ENCODE measurements at places on chromosomes 2 and 18.

DNA sequence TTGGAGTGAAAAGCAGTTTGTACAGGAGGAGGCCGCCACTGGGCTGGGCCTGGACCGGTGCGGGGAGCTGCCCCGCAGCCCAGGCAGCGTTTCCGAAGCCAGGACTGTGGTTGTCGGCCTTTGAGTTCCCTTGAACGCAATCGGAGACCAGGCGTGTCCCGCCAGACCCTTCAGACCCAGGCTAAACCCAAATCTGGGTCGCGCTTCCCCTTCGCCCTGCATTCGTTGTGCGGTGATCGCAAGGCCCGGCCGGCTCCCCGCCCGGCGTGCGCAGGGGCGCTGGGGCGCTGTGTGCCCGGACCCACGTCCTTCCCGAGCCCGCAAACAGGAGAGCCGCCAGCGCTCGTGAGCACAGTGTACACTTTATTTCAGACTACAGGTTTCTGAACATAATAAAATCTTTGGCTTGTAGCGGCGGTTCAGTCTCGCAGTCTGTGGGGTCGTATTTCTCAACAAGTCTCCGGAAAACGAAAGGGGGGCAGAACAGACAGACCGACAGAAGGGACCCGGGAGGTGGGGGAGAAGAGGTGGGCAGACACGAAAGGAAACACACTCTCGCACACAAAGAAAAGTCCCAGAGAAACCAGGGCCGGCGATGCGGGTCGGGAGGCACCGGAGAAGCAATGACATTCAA is 5.5 kb downstream of the EN1 start:
- DNase-seq: no peak

DNA sequence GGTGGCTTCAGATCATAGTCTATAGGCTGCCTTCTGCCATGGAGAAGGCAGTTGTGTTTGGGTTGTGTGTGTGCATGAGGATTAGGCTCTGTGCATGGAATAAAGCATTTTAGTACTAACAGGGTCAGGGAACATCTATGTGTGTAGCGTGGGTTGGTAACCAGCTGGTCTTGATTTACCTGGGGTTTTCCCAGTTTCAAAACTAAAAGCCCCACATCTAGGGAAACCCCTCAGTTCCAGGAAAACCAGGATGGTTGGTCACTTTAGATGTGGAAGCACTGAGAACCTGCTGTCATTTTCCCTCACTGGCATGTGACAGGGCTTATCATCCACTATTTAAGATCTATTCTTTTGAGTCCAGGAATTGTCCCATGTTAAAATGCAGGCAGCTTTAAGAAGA is 116.3 kb downstream of the POLE4 start:
- DNase-seq: no peak

DNA sequence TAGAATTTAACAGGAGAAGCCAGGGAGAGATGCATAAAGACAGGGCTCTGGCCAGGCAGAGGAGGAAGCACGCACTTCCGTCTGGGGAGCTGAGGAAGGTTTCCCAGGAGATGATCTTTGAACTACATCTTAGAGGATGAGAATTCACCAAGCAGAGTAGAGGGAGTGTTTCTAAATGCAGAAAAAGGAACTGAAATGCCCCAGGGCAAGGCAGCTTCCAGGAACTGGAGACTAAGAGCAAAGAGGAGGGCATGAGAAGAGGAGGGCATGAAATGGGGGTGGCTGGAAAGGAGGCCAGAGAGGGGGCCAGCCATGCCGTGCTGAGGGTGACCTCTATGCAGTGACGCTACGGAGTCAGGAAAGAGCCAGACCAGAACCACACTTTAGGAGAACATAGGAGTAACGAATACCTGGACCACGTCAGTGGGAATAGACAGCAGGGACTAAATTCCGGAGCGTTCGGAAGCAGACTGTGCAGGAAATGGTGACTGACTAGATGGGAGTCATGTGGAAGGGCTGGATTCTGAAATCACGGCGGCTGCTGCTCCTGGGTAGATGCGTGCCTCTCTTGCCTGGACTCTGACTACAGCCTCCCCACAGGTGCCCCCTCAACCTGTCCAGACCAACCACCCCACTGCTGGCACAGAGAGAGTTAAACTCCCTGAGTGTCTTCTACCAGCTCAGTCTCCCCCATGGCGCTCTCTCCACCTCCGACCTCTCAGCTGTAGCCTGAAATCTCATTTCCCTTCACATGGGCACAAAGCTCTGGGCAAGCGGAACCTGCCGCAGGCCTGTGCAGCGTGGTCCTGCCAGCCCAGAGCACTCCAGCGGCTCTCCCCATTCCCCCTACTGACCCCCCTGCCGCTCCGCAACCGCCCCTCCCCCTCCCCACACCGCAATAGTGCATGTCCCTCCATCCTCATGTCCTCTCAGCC is 87.0 kb upstream of the RTN4 start:
- DNase-seq: no peak

DNA sequence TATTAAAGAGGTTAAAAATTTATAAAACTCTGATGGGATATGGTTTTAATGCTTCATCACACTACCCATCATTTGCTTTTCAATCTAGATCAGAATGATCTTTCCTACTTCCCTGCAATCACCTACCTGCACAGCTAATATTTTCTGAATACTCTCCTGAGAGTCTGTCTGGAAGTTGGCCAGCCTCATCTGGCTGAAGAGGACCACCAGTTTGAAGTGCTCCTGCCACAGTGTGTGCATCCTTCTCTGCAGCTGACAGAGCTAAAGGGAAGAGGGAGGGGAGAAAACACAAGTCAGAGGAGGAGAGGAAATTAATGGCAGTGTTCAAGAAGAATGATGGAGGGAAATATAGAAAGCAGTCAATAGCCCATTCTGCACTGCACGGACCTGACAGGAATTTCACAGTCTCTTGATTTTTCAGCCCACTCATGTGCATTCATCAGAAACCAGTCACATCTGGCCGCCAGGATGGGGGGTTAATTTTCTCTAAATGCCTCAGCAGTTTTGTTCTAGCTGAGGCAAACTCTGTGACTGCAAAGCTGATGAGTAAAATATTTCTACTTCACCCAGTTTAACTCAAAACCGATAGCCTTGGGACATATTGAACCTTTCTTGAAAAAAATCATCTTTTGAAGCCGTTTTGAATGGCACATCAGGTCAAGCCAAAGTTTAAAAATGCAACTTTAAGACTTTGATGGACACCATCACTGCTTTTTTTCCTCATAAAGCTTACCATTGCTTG is 201.8 kb upstream of the KLHL14 start:
- DNase-seq: no peak

- no peak for DNase-seq
Observed at GRCh38 chr2:105387225-105387624, 11.6 kb downstream of the FHL2 start.

DNA sequence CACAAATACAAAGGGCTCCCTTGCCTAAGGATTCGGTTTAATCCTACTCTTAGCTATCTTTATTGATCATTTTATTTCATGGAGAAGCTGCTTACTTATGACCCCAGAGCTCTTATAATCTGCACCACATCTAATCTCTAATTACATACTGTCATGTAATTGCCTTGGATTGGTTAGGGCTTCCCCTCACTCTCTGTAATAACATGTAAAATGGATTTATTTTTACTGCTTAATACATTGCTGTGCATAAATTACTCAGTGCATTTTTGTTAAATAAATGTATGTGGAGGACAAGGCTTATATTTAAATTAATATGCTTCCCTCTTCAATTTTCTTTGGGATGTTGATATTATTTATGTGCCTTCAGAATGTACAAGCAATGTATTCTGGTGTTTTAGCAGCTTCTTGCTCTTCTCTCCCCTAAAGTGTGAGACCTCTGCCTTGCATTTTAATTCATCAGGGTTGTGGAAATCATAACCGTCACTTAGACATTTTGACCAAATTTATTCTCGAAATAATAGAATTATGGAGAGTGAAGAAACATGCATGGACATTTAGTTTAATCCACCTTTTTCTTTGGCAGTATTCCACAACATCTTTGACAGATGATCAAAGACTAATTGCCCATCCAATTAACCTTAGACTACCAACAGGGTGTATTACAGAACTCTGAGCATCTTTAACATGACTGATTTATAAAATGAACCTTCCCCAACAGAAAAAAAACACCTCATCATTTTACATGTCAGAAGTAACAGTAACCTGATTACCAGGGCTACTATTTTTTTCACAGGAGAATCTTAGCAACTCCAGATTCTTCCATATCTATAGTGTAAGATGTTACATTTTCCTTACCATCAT is 692.6 kb downstream of the LRRTM4 start:
- DNase-seq: no peak

- no peak for DNase-seq
Observed at GRCh38 chr2:207860685-207861084, 91.0 kb upstream of the FZD5 start.

GRCh38 chr2:217964275-217965161 is 38.3 kb downstream of the TNS1 start:
- no peak for DNase-seq

GRCh38 chr2:9815076-9815475 is 28.2 kb upstream of the TAF1B start:
- DNase-seq: no peak

- no peak for DNase-seq
Observed at GRCh38 chr2:181778621-181779201, 98.4 kb upstream of the NEUROD1 start.

DNA sequence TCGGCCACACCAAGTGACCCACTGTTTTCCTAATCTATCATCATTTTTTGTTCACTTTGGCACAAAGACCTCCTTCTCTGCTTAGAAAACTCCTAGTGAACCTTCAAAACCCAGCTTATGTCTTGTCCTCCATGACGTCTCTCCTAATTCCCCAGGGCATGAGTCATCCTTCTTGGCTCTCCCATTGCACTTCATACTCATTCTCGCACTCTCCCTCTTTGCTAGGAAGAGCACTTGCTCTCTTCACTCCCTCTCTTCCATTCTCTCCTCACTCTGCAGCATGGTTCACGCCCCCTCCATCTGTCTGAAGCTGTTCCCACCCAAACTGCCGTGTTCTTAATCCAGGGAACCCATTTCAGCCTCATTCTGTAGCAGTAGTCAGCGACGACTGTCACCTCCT is 103.9 kb downstream of the MRO start:
- DNase-seq: no peak

- no peak for DNase-seq
Observed at GRCh38 chr2:39150890-39151497, 30.1 kb upstream of the SOS1 start.

DNA sequence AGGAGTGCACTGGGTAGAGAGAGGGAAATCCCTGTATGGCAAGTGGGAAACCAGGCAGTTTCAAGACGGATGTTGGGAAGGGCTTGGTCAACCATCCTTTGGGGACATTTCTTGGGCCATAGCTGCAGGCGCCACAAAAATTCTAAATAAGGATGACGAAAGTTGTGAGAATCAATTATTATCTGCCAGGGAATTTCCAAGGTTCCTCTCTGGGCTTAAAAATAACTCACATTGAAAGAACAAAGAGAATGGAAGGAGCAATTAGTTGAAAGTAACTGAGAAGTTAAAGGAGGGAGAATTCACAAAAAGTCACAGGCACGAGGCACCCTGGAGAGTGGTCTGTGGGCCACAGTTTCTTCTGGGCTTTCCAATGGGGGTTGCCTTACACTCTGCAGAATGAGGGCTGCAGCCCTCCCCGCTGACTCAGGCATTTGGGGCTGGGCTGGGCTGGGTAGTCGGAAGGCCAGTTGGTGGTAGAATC is 195.7 kb downstream of the SMAD7 start:
- DNase-seq: no peak

- DNase-seq: no peak
Observed at GRCh38 chr2:221372907-221373306, 199.2 kb downstream of the EPHA4 start.

- no peak for DNase-seq
Observed at GRCh38 chr2:112841295-112842044, 4.9 kb upstream of the IL1B start.

- DNase-seq: no peak
Observed at GRCh38 chr2:35160871-35161270, 1194.7 kb upstream of the CRIM1 start.

- DNase-seq: no peak
Observed at GRCh38 chr2:31188131-31188530, 29.2 kb downstream of the CAPN14 start.

GRCh38 chr2:177237932-177238331 is 25.3 kb downstream of the HNRNPA3 start:
- DNase-seq: no peak

- DNase-seq: no peak
Observed at GRCh38 chr2:190407246-190407661, 901 bp upstream of the MFSD6 start.

DNA sequence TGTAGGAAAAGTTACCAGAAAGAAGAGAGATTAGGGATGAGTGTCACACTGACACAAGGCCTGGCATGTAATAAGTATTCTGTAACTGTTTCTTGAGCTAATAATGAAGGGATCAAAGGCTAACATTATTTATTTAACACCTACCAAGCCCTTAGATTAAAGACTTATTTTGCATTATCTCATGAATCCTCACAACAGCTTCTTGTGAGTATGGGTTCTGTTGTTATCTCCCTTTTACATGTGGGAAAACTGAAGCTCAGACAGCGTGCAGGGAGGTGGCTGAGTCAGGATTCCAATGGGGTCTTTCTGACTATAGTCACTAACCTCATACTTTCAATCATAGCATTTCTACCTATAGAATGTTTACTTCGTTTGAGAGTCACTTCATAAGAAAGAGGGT is 79.0 kb upstream of the PROKR1 start:
- DNase-seq: no peak

GRCh38 chr2:85329181-85329651 is 1.4 kb upstream of the TGOLN2 start:
- DNase-seq: no peak

GRCh38 chr2:46252891-46253659 is 44.1 kb upstream of the EPAS1 start:
- DNase-seq: no peak

DNA sequence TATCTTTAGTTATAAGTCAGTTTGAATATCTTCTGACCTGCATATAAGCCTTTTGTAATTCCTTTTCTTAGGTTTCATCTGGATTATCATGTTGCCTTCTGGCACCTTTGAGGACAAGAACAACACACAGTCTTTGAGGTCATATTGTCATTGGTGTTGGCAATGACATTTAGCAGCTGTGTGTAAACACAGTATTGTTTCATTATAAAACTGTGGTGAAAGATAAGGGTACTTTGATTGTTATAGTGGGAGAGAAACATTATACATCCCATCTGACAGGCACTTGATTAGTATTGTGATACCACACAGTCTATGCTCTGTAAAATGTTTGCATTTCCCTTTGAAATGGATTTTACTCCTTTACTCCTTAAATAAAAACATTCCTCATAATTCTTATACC is 313.5 kb downstream of the RPRM start:
- DNase-seq: no peak

GRCh38 chr18:70044632-70045031 is 97.0 kb upstream of the CD226 start:
- DNase-seq: no peak

GRCh38 chr2:144924827-144925226 is 404.9 kb upstream of the ZEB2 start:
- no peak for DNase-seq

GRCh38 chr2:121004359-121004758 is 268.7 kb downstream of the GLI2 start:
- no peak for DNase-seq
